ENCODE measurements at places on chromosomes 12 and 14.

- DNase-seq: no peak
Observed at GRCh38 chr14:99645545-99646505, 896 bp downstream of the HHIPL1 start.

GRCh38 chr12:5163661-5164060 lies 120.0 kb downstream of the KCNA5 start:
- no peak for DNase-seq

DNA sequence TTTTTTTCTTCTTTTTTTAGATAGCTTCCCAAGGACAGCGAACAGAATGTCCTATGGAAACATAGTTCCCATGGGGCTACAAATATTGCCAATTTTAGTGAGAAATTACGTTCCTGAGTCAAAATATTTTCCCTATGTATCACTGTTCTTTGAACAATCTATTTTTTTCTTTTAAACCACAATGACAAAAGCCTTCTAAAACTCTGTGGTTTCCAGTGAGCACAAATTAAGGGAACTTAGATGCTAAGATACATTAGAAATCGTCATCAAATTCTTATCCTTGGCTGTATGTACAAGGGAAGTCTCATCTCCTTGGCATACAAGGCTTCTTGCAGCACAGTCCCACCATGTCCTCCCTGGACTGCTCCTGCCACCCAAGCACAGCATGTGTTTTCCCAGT lies 17.9 kb downstream of the CPM start:
- peak; percentile 35 for DNase-seq

DNA sequence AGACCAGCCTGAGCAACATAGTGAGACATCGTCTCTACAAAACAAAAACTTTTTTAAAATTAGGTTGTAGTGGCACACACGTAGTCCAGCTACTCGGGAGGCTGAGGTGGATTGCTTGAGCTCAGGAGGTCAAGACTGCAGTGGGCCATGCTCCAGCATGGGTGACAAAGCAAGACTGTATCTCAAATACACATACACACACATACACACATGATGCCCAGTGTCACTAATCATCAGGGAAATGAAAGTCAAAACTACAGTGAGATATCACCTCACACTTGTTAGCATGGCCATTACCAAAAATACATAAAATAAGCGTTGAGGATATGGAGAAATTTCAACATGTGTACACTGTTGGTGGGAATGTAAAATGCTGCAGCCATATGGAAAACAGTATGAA lies 33.2 kb upstream of the KICS2 start:
- no peak for DNase-seq

- no peak for DNase-seq
Observed at GRCh38 chr14:28785096-28785952, 18.7 kb downstream of the FOXG1 start.

GRCh38 chr14:38150075-38150474 lies 57.6 kb upstream of the SSTR1 start:
- no peak for DNase-seq

DNA sequence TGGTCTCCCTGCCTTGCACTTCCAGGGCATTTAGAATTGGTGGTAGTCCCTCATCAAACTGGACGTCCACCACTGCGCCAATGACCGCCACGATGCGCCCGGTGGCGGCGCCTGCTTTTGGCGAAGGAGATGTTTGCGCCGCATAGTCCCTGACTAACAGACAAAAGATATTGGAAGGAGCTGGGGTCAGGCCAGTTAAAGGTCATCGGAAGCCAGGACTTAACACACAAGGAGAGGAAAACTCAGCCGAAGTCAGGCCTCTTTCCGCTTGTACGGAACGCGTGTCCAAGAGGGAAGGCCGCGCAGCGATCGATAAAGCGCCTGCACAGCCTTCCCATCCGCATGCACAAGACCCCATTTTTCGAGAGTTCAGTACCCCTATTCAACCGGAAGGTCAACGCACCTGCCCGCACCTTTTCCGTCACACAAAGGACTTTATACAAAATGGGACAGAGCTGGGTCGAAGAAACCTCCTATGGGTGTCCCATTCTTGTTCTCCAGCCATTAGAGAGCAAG lies 525 bp downstream of the ATP5F1B start:
- no peak for DNase-seq

DNA sequence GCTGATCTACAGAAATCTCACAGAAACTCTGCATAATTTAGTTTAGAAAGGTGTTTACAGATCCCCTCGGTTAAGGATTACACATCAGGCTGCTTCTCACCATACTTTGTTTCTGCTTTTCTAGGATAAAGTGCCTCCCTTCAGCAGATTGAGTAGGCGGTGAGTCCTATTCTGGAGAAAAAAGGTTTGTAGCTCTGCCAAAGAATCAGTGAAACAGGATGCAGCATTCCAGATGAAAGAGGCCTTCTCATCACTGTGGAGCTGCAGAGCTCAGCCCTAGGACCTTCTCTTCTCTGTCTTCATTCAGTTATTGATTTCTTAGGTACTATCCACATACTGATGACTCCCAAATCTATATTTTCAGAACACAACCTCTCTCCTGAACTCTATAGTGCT lies 155.5 kb upstream of the KRR1 start:
- no peak for DNase-seq

DNA sequence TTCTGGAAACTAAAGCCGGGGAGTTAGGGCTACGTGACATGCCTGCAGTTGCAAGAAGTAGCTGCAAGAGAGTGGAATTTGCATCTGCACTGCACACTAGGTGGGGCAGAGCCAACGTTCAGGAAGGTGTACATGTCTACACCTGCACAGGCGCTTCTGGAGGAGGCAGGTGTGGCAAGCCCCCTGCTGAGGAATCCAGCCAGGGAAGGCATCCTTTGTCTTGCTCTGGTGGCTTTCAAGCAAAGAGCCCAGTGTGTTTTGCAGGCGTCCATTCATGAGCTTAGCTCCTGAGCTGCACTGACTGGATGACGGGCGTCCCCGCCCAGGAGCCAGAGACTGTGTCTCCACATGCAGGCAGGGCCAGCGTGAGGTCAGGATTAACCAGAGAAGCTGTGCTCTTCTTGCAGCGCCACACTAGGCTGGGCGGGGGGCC lies 116.3 kb downstream of the ZFP36L1 start:
- peak; percentile 99 for DNase-seq

- no peak for DNase-seq
Observed at GRCh38 chr14:70881549-70882177, 25.6 kb upstream of the PCNX1 start.

Data from epithelial cell of esophagus (primary cell).